Coronary artery (tissue), 2 donors: ENCODE measurements at places on chromosomes 11 and 22.
A peak's percentile ranks its signal among the peaks of the same experiment; 100 is the strongest.

- peak; percentile 17 for DNase-seq
These were observed 549.2 kb downstream of the MIAT start for GRCh38 chr22:27206374-27207133.

DNA sequence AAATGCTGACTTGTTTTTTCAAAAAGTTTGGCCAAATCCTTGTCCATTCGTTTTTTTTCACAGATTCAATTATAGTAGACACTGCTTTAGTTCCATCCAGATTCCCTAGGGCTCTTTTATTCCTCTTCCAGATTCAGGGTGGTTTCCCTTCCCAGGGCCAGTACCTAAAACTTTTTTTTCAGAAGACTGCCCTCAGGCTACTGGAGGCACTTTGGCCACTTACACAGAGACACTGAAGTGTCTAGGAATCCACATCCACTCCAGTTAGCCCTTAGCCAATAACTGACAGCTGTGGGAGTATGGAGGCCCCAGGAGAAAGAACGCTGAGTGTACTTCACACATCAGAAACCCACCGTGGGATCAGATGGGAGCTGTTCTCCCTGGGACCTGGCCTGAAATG lies 77.3 kb downstream of the CCDC34 start:
- no peak for DNase-seq

GRCh38 chr11:132862137-132862536 lies 670.2 kb downstream of the OPCML start:
- no peak for DNase-seq

DNA sequence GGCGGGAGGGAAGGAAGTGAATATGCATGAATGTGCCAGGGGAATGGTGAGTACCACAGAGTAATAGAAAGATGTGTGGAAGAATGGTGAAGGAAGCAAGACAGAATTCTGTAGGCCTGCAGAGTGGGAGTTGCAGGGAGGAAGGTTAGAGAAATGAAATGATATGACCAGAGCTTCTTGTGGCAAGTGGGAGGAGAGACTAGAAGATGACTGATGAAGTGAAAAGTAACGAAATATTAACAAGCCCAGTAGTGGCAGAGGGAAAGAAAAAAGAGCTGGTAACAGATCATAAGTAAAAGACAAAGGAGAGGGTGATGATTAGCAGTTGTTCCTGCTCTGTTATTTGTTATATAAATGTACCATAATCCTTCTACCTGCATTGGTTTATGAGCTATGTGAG lies 1.0 kb upstream of the ALKBH8 start:
- no peak for DNase-seq

GRCh38 chr11:43327987-43328386 lies 16.2 kb downstream of the API5 start:
- DNase-seq: no peak

GRCh38 chr11:11978098-11978637 lies 30.3 kb downstream of the DKK3 start:
- DNase-seq: no peak

- no peak for DNase-seq
These were observed 146.0 kb downstream of the ATG16L2 start for GRCh38 chr11:72959998-72960731.

GRCh38 chr22:45508814-45509213 lies 6.1 kb downstream of the FBLN1 start:
- no peak for DNase-seq

- no peak for DNase-seq
These were observed 19.1 kb downstream of the CD44 start for GRCh38 chr11:35157814-35158700.

DNA sequence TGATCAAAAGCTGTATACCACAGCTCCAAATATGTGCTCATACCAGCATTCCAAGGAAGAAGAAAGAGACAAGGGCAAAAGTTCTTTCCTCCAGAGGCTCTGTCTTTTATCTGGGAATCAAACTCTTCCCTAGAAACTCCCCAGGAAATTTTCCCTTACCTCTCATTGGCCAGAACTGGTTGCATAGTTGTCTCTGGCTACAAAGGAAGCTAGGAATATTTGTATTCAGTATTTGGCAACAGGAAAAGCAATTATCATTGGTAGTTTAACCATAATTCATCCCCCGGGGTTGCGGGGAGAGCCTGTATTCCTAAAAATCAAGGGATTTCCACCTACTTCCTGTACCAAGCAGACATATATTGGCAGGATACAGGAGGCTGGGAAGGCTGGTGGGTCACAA lies 10.5 kb upstream of the ZFTA start:
- no peak for DNase-seq

- DNase-seq: no peak
These were observed 43.9 kb downstream of the ADM start for GRCh38 chr11:10348650-10349280.

DNA sequence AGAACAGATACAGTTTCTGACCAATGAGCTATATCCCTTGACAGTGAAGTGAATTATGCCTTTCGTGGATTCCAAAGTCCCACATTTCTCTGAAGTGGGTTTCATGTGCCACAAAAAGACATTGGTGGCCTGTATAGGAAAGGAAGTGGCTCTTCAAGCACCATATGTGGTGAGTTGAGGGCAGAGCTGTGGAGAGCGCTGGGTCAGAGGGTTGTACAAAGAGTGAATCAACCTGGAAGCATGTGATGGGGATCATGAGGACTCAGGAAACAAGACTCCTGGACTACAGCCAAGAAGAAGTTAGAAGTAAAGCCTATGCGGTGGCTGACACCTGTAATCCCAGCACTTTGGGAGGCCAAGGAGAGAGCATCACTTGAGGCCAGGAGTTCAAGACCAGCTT lies 579 bp upstream of the SLC5A4 start:
- no peak for DNase-seq

DNA sequence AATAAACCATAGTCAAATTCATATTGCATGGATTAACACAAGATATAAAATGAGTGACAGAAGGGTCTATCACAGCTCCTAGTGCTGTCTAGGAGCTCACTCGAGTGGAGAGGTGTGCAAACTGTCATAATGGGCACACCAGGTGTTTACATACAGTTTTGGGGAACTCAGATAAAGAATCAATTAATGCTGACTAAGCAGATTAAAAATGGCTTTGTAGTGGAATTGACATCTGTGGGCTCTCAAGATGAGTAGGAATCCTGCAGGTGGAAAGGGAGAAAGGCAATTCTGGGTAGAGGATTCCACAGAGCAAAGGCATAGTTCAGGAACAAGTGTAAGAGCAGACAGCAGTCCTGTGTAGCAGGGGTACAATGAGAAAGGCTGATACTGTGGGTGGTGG lies 496.2 kb upstream of the CCDC90B start:
- DNase-seq: no peak

DNA sequence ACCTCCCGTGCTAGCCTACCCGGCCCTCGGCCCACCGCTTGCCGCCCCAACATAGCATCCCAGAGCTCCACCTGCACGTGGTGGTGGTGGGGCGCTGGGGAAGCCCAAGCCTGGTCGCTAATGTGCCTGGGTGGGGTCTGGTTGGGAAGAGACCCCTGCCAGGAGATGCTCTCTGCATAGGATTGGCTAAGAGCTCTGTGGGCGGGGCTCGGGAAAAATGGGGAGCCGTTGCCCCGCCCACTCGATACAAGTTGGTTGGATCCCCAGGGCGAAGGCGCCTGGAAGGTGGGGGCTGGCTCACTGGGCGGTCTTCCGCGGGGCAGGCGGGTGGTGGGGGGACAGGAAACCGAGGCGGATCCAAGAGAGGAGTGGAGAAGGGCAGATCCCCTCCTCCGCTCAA lies 7.6 kb downstream of the LRRC10B start:
- DNase-seq: no peak

- peak; percentile 56 for DNase-seq
These were observed 68.4 kb downstream of the TBC1D22A start for GRCh38 chr22:46830841-46831240.

GRCh38 chr11:69156673-69157155 lies 979 bp downstream of the SMIM38 start:
- DNase-seq: no peak

GRCh38 chr22:31123292-31123602 lies 481 bp downstream of the INPP5J start:
- DNase-seq: no peak

- no peak for DNase-seq
These were observed 14.0 kb upstream of the NECTIN1 start for GRCh38 chr11:119743006-119743405.

DNA sequence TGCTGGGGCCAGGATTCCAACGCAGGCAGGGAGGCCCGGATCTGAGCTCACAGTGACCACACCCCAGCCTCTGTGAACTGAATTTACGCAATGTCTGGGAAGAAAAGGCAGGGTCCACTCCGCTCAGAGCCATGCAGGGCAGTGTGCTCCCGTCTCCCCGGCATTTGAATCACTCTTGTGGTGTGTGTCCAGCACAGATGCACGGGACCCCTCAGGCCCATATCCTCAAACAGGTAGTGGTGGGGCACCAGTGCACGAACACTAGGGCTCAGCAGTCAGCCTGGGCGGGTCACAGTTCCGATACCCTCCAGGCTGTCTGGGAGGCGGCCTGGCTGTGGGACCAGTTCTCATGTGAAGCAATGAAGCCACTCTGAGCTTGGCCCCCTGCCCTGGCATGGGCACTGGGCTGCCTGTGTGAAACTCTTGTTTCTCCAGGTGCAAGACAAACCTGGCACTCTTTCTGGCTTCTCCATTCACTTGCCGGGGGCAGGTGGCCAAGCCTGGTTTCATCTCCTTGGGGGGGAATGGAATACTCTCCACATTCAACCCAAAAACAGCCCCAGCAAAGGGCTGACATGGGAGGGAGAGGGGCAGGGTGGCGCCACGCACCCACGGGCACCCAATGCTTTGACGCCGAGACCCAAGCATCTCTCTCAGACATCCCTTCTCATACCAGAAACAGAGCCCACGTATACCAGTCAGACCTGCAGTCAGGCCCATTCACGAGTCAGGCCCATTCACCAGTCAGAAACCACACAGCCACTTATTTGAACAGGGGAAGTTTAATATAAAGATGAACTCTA lies 14.3 kb downstream of the DHCR7 start:
- DNase-seq: no peak

- DNase-seq: no peak
These were observed 125.6 kb upstream of the CSNK2A3 start for GRCh38 chr11:11478687-11479086.

GRCh38 chr11:11391796-11392463 lies 38.9 kb upstream of the CSNK2A3 start:
- no peak for DNase-seq

GRCh38 chr22:28962042-28962554 lies 78.7 kb downstream of the ZNRF3 start:
- no peak for DNase-seq

- DNase-seq: peak; percentile 36
These were observed 39.9 kb upstream of the CD5 start for GRCh38 chr11:61062181-61062930.

DNA sequence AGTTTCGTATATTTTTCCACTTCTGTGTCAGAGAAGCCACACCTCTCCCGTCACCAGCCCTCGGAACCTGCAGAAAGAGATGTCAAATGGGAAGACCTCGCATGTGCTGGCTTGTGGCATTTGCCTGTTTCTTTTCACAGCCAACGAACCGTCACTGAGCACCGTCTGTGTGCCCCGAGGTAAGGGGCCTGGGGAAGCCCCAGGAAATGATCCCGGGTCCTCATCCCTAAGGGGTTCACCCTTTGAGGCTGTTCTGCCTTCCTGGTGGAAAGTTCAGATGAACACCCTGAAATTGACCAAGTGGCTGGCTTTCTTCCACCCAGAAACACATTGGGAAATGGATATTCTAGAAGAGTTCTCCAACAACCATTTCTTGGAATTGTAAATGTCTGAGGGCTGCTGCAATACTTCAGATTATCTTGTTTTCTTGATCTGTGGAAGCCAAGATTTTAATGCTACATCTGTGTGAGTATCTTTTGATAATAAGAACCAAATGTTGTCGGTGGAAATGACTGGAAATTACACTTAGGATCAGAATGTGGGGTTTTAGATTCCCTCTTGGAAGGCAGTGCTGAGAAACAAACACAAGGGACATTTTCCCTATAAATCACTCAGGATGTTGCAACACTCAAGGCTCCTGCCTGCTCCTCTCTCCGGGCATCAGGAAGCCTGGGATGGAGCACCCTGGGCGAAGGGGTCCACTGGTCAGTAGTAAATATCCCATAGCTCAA lies 37.6 kb downstream of the RIBC2 start:
- DNase-seq: no peak

- no peak for DNase-seq
These were observed 20.7 kb upstream of the IZUMO1R start for GRCh38 chr11:94283678-94284077.

DNA sequence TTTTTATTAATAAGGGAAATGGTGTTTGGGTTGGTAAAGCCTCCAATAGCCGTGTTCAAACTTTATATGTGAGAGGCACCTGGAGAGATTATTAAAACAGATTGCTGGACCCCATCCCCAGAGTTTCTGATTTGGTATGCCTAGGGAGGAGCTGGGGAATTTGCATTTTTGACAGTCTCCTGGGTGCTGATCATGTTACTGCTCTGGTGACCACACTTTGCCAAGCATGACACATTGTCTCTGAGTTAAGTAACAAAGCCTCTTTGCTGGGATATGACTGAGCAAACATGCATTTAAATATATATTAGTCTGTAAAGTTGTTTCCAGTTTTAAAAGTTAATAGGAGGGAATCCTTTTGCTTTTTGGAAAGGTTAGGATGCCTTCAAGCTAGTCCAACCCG lies 140.4 kb downstream of the NAV2 start:
- DNase-seq: no peak

- DNase-seq: no peak
These were observed 81.6 kb downstream of the PDHX start for GRCh38 chr11:34997952-34998528.

- no peak for DNase-seq
These were observed 14.9 kb upstream of the SEC14L3 start for GRCh38 chr22:30486661-30487115.

- no peak for DNase-seq
These were observed 3.7 kb upstream of the MTFP1 start for GRCh38 chr22:30421695-30422480.

DNA sequence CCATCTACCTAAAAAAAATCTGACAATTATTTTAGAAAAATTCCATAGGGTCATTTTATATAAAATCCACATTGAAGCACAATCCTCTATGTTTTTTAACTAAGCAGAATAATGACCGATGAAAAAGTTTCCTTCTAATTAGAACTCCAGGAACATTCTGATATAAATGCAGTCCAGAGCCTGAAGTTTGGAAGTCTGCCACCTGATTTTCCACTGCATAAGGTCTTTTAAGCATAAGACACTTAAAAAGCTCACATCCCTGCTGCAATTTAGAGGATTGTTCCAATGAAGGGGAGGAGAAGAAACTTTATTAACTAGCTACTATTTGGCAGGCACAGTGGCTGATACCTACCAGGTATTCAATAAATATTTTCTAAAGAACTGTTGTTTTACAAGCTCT lies 570.3 kb upstream of the ANO5 start:
- DNase-seq: no peak
